ENCODE measurements at places on chromosomes 4 and X.

GRCh38 chrX:29813174-29813573 lies 402.2 kb upstream of the MAGEB2 start:
- no peak for DNase-seq

GRCh38 chr4:21819086-21819485 lies 129.5 kb downstream of the KCNIP4 start:
- no peak for DNase-seq

- no peak for DNase-seq
Measured at GRCh38 chr4:31784558-31784957, 1064.4 kb downstream of the PCDH7 start.

- DNase-seq: no peak
Measured at GRCh38 chrX:16136080-16136479, 12.7 kb downstream of the GRPR start.

- DNase-seq: peak; percentile 76
Measured at GRCh38 chr4:137536789-137537561, 4.7 kb upstream of the PCDH18 start.

GRCh38 chr4:150217808-150218207 lies 139.6 kb downstream of the DCLK2 start:
- DNase-seq: no peak

GRCh38 chr4:87071401-87071800 lies 136.6 kb downstream of the AFF1 start:
- DNase-seq: no peak

- no peak for DNase-seq
Measured at GRCh38 chr4:86670756-86671155, 76.6 kb downstream of the PTPN13 start.

DNA sequence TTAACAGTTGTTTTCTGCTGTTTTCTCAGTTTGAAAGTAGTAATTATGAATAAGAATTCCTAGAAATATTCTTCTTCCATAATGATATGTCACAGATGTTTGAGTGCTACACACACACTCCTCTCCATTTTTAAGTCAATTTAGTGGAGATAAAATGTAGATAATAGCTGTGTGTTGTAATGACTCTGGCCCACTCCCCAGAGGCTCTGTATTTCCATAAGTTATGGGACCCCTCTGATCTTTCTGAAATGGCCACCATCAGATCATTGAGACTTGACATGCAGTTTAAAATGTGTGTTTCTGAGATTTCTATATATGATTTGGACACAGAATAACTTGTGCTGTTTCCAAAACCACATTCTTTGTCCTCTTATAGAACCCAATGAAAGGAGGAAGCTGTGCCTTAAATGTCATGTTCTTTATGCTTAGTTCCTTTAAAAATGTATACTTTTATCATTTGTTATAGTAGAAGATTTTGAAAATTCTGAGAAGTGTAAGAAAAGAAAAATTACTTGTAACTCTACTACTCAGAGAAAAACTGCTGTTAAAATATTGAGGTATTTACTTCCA lies 46.4 kb downstream of the GAB1 start:
- no peak for DNase-seq

DNA sequence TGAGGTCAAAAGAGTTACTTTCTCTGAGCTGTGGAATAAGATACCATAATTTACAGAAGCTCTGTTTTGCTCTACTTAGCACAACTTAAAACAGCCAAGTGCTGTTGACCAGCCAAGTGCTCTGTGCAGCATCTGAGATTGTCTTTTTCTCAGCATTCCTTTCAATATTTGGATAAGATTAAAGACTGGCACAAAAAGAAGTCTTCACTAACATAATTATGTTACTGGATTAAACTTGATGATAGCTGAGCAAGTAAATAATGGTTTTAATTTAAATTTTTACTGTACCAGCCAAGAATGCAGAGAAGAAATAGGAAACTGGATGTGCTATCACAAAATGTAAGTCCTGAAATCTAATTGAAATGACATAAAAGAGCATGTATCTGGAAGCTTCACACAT lies 60.4 kb downstream of the NPY2R start:
- DNase-seq: no peak

DNA sequence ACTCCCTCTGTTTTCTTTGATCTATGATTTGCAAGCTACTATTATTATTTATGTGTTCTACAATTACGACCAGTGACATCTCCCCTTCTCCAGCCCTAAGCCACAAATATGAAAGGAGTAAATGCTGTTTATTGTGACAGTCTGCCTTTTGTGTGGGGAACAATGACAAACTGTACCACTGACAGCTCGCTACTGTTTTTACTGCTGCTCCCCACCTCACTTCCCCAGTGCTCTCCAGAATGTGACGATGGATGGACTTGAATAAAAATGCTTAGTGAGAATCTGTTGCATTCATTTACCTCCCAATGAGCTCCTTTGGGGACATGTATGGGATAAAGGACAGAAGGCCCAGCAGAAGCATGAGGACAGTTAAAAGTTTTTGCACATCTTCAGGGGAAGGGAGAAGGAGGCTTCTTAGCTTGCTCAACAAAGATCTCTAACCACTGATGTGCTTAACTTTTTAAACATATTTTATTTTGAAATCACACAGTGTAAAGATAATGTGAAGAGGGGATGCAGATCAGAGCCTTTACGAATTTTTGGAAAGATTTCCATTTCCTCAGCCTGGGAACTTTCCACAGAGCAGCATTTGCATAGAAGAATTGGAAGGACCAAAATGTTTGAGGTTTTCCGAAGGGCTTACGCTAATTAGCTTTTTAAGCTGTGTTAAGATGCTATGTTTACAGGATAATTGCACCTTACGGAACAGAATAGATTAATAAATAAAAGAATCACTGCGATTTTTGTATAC lies 485.1 kb upstream of the TENM3 start:
- no peak for DNase-seq

- DNase-seq: no peak
Measured at GRCh38 chrX:148940411-148940996, 440.1 kb downstream of the AFF2 start.

- DNase-seq: no peak
Measured at GRCh38 chrX:130264573-130264972, 4.1 kb downstream of the ZNF280C start.

DNA sequence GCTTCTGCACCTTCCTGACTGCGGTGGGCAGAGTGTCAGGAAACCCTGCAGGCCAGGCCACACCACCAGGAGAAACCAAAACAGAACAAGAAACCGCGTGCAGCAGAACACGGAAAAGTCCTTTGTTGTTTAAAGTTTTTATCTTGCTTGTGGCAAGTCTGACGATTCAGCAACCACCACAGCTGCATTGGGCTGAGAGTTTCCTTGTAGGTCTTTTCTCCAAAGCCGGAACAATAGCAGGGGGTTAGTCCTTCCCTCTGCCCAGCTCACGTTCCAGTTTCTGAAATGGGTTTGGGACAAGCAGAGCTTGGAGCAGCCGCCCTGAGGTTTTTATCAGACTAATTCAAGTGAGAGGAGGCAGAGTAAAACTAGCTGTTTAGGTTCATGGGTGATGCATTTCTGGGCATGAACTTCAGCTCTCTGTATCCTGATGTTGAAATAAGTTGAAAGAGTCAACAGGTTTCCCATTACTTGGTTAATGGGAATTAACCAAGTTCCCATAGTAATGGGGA lies 216.9 kb downstream of the PTTG2 start:
- no peak for DNase-seq

DNA sequence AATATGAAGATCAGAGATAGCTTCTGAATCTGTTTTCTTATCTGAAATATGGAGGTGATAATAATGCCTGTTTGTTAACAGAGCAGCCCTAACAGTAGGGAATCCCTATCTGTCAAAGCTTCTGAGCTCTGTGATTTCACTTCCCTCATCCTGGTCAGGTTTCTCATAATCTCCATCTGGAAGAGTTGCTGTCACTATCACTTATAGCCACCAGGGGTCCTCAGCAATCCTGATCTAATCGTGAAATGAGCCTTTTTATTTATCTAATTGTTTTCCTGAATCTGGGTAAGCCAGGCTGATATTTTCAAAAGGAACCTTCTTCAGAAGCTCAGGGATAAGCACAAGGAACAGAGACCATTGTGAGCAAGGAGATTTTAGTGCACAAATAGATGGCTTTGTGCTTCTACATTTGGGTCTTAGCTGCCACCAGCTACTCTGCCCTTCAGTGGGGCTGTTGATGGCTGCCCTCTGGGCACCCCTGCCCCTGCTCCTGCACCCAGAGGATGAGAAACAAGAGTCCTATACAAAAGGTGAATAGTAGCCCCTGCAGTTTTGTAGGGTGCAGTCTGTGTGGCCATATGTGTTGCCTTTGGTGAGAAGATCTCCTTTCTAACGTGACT lies 196.4 kb upstream of the RADX start:
- DNase-seq: peak; percentile 48

DNA sequence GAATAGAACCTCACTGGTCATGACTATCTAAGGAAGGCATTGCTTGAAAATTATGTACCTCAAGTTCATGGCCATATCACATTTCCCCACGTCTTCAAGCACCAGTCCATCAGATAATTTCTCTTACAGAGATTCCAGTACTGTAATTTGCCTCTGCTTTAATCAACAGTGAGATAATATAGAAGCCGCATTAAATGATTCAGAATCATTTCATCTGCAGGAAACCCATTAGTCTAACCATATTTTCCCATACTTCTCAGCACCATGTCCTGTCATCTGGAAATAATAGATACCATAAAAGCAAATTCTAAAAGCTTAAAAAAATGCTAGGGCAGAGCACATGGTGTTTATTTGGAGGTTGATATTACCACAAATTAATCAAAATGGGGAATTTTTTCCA lies 310.3 kb upstream of the SLIT2 start:
- DNase-seq: no peak

DNA sequence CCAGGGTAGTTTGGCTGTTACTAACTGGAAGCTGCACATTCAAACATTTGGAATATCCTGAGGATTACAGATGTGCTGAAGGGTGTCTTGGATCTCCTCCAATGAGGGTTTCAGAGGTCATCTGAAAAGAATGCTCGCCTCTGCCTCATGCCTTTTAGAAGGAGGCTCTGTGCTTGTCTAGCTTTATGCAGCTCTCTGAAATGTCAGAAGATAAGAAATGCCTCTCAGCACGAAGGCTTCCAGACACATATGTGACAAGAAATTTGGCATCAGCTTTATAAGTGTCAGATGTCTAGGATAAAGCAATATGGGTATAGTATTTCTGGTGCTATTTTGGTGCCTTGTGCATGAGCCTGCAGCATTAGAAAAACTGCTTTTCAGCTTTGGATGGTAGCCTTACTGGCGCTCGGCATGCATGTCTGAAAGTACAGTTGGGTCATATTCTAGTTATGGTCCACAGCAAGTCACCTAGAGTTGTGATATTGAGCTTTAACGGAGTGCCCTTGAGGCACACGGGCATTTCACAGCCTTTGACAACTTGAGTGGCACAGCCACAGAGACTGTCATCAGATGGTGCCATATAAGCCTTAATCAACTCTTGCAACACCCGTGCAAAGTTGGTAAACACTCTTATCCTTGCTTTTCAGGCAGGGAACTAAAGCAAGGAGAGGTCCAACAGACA lies 70.8 kb upstream of the PGRMC2 start:
- DNase-seq: no peak

- DNase-seq: no peak
Measured at GRCh38 chr4:145279122-145279960, 99.0 kb upstream of the OTUD4 start.

DNA sequence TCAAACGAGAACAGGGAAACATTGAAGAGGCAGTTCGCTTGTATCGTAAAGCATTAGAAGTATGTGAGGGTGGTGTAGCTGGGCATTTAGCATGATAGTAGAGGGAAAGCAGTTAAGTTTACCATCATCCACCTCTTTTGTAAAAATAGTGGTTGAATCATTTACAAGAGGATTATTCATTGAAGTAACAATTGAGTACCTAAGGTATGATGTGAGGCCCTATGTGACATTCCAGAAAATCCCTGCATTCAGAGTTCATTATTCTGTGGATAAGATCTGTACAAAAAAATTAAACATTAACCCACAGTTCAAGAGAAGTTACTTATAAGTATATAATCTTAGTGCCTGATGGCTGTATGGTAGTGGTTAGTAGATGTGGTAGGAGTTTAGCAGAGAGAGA lies 22.2 kb upstream of the GCNA start:
- no peak for DNase-seq

DNA sequence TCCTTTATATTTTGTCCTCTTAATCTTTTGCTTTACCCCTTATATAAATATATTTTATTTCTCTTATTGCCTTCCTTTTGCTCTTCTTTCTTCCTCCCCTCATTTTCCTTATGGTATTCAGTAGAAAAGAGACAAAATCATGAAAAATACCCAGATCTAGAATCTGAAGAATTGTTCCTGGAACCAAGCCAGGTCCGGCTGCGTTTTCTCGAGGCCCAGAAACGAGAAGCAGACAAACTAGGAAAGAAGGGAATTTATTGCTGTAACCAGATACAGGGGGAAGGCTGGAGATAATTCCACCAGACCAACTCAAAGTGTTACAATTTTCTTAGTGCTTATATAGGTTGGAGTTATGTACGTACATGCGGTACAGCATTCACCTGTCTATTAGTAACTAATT lies 328.7 kb downstream of the GABRG1 start:
- DNase-seq: no peak
